Left colon (tissue), 2 donors: ENCODE measurements at places on chromosomes 6 and 20. TPM values are rescaled to one million over a fixed set of nuclear protein-coding genes. Genes with fewer than 3 reads are reported as not detected.

EPPIN gene
- not detected for total RNA-seq

GRM1 gene
- total RNA-seq, result not detected

DNA sequence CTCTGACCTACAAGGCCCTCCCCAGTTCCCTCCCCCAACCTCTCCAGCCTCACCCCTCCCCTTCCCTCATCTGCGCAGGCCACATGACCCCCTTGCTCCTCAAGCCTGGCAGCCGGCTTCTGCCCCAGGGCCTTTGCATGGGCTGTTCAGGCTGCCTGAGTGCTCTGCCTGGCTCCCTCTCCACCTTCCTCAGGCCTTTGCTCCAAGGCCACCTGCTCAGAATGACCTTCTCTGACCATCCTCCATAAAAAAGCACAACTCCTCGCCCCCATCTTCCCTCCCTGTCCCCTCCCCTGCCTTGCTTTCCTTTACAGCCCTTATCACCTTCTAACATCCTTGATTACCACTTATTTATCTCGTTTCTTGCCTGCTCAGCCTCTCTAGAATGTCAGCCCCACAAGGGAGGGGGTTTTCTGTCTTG, 38.7 kb downstream of the SPDEF start:
- no peak for DNase-seq

GRCh38 chr6:102848796-102849195, 1455.3 kb downstream of the GRIK2 start:
- DNase-seq, result no peak

DNA sequence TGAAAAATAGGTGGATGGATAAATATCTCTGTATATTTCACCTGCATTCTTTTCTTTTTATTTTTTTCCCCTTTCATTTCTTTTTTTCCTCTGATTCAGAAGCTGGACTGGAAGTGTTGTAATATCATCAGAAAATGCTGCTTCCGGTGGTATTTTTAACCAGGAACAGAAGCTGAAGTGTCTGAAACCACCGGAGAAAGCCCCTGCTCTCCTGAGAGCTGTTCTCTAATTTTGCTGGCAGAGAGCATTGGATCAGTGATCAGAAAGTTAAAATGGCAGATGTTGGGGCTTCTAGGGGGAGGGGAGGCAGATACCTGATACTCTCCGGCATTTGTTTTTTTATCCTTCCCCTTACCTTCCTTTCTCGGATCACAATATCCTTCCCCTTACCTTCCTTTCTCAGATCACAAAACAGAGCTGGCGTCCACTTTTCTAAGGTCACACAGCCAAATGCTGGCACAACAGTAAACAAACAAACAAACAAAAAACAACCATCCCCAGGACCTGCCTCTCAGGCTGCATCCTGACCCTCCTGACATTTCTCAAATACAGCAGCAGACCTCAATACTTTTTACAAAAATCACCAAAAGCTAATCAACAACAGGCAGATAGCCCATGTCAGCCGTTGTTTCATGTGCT, 143.2 kb upstream of the ZNF217 start:
- DNase-seq, result no peak
